Testis (tissue), 5 donors: ENCODE measurements at places on chromosomes 1 and 21. TPM values are rescaled to one million over a fixed set of nuclear protein-coding genes. Genes with fewer than 3 reads are reported as not detected.

DNASE2B gene
- total RNA-seq = 0.25 TPM

DNA sequence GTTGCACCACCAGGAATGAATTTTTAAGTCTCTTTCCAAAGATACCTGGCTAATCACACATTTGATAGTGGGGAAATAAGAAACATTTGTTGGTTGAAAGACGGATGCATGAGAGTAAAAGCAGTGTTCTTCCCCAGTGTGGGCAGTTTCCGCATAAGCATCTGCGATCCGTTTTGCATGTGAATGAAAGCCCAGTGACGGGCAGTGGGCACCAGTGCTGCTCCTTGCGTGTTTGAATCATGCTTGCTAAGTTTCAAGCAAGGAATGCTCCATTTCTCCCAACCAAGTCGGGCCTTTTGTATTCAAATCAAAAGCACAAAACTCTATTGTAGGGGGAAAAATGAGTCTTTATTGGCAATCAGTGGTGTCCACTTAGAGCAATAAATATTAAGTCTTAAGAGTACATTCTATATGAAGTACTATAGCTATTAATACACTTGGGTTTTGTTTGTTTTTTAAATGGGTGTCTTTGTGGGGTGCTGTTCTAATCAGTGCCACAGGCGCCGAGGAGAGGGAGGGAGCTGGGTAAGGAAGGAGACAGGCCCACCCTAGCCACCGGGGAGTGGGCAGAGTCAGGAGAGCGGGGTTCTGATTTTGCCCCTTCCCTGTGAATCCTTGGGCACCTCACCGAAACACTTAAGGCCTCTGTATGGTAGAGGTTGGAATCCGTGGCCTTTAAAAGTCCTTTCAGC lies 750 bp upstream of the PTGFRN start:
- DNase-seq = no peak
- peaks cover 8% of the 10 kb centered on the region for H3K4me1 ChIP-seq
- H3K27ac ChIP-seq = peak overlapping the region; percentile 82

GRCh38 chr1:53408755-53409129 lies 50.5 kb upstream of the DMRTB1 start:
- no peak overlapping the region for H3K4me3 ChIP-seq
- H3K27me3 ChIP-seq = no peaks in the 10 kb centered on the region
- H3K27ac ChIP-seq = no peak overlapping the region
- DNase-seq = no peak
- no peaks in the 10 kb centered on the region for H3K4me1 ChIP-seq
- no peaks in the 10 kb centered on the region for H3K36me3 ChIP-seq

GRCh38 chr1:64472040-64472376 lies 2.1 kb downstream of the CACHD1 start:
- H3K4me1 ChIP-seq = peaks cover 18% of the 10 kb centered on the region
- H3K27me3 ChIP-seq = no peaks in the 10 kb centered on the region
- H3K27ac ChIP-seq = no peak overlapping the region
- no peak for DNase-seq

DNA sequence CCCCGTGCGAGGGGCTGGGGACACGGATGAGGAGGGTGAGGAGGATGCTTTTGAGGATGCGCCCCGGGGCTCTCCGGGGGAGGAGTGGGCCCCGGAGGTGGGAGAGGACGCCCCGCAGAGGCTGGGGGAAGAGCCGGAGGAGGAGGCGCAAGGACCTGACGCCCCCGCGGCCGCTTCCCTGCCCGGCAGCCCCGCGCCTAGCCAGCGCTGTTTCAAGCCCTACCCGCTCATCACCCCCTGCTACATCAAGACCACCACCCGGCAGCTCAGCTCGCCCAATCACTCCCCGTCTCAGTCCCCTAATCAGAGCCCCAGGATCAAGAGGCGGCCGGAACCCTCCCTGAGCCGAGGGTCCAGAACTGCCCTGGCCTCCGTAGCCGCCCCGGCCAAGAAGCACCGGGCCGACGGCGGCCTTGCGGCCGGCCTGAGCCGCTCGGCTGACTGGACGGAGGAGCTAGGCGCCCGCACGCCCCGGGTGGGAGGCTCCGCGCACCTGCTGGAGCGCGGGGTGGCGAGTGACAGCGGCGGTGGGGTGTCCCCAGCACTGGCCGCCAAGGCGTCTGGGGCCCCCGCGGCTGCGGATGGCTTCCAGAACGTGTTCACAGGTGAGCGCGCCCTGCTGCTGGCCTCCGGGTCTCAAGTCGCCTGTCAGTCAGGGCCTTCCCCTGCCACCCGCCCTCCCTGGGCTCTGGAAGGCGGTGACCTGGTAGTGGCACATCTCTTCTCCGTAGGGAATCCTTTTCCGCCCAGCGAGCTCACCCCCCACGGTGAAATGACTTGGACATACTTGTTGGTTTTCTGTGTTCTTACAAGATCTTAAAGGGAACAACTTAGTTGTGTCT lies 1.7 kb downstream of the FMN2 start:
- peak overlapping the region; percentile 59 for H3K4me3 ChIP-seq
- H3K27ac ChIP-seq = peak overlapping the region; percentile 52
- no peaks in the 10 kb centered on the region for H3K36me3 ChIP-seq
- no peaks in the 10 kb centered on the region for H3K4me1 ChIP-seq
- DNase-seq = peak; percentile 67

OVAAL gene
- total RNA-seq = not detected

DNA sequence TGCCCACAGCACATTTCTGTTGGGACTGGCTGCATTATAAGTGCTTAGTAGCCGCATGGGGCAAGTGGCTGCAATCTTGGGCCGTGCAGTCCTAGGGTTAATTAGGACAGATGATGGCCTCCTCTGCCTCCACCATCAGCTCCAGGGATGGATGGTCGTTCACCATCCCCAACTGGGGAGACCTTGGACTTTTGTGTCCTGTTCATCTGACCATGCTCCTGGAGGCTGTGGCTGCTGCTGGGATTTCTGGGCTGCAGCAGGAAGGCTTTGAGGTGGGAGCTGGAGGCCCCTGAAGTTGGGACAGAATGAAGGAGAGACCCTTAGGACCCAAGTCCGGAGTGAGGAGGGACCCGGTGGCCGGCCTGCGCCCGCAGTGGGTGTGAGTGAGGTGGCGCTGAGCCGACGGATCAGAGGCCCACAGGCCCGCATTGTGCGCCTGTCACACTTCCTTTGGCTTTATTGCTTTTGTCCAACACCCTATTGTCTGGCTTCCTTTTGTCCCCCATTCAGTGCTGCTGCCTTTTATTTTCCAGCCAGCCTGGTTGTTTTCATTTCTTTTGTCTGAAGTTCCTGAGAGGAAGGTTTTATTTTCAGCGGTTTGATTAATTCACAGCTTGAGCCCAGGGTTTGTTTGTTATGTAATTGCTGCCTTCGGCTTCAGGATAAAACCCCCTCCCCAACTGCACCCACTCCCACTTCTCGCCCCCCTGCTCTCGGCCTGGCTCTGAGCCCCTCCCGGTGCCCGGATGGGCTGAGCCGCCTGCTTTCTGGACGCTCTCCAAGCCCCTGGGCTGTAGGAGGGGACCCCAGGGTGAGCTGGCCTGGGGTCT lies 35.6 kb downstream of the SOX13 start:
- H3K27ac ChIP-seq = no peak overlapping the region
- H3K27me3 ChIP-seq = no peaks in the 10 kb centered on the region
- no peaks in the 10 kb centered on the region for H3K36me3 ChIP-seq
- no peak overlapping the region for H3K4me3 ChIP-seq

MATN1 gene
- total RNA-seq = 0.55 TPM

GRCh38 chr1:220692436-220693228 lies 2.5 kb downstream of the C1orf115 start:
- no peaks in the 10 kb centered on the region for H3K27me3 ChIP-seq
- no peak overlapping the region for H3K27ac ChIP-seq
- DNase-seq = no peak
- no peaks in the 10 kb centered on the region for H3K36me3 ChIP-seq

- no peak overlapping the region for H3K27ac ChIP-seq
- H3K4me3 ChIP-seq = no peak overlapping the region
- no peaks in the 10 kb centered on the region for H3K36me3 ChIP-seq
These were observed 430.9 kb upstream of the ADGRL2 start for GRCh38 chr1:81369833-81370232.

GRCh38 chr1:152436593-152437496 lies 22.8 kb upstream of the CRNN start:
- no peak for DNase-seq
- no peak overlapping the region for H3K27ac ChIP-seq
- no peaks in the 10 kb centered on the region for H3K36me3 ChIP-seq
- no peaks in the 10 kb centered on the region for H3K27me3 ChIP-seq
- no peaks in the 10 kb centered on the region for H3K4me1 ChIP-seq
- no peak overlapping the region for H3K4me3 ChIP-seq

DNA sequence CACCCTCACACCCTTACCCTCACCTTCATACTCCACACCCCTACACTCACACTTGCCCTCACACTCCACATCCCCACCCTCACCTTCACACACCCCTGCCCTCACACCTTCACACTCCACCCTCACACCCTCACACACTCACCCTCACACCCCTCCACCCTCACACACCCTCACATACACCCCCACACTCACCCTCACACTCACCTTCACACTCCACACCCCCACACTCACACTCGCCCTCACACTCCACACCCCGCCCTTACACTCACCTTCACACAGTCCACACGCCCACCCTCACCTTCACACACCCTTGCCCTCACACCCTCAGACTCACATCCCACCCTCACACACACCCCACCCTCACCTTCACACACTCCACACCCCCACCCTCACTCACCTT lies 43.6 kb upstream of the EDN2 start:
- H3K36me3 ChIP-seq = no peaks in the 10 kb centered on the region
- DNase-seq = no peak
- H3K4me3 ChIP-seq = no peak overlapping the region
- no peaks in the 10 kb centered on the region for H3K27me3 ChIP-seq
- H3K27ac ChIP-seq = no peak overlapping the region

- no peak for DNase-seq
- no peaks in the 10 kb centered on the region for H3K27me3 ChIP-seq
- H3K36me3 ChIP-seq = no peaks in the 10 kb centered on the region
- peaks cover 5% of the 10 kb centered on the region for H3K4me1 ChIP-seq
- no peak overlapping the region for H3K4me3 ChIP-seq
These were observed 26.5 kb upstream of the KCNQ4 start for GRCh38 chr1:40757084-40757483.

LCE3E gene
- not detected for total RNA-seq

- no peaks in the 10 kb centered on the region for H3K36me3 ChIP-seq
- no peak overlapping the region for H3K27ac ChIP-seq
- no peak overlapping the region for H3K4me3 ChIP-seq
- peak; percentile 34 for DNase-seq
- H3K27me3 ChIP-seq = no peaks in the 10 kb centered on the region
- H3K4me1 ChIP-seq = peaks cover 14% of the 10 kb centered on the region
These were observed 10.3 kb downstream of the MORN1 start for GRCh38 chr1:2380816-2381591.

DNA sequence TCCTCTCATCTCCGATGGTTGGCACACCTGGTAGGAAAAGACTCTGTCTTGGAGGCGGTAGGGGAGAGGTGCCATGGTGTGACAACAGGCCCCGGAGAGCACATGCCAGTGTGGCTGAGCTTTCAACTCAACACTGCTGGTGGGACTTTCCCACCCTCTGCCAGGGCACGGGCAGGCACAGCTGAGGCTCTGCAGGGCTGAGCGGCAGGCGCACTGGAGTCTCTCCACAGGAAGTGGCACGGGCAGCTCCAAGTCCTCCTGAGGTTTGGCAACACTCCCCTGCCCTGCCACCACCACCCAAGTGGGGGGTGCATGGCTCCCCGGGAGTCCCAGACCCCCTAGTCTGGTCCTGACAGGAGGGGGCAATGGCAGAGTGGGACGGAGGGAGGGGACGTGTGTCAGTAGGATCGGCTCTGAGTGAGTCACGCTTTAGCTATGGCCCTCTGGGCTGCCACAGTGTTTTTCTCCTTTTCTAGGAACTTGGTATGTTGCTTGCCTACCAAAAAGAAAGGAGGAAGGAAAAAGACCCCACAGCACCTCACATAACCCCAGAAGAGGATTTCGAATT lies 27.3 kb upstream of the EVA1B start:
- DNase-seq = no peak
- no peak overlapping the region for H3K27ac ChIP-seq
- H3K27me3 ChIP-seq = no peaks in the 10 kb centered on the region
- H3K36me3 ChIP-seq = no peaks in the 10 kb centered on the region

- H3K4me3 ChIP-seq = no peak overlapping the region
- H3K27me3 ChIP-seq = no peaks in the 10 kb centered on the region
- no peak for DNase-seq
These were observed 67.6 kb downstream of the KCNN3 start for GRCh38 chr1:154802336-154802969.

ATP5PO gene
- 136 TPM for total RNA-seq
